Stimulated activated CD4-positive, alpha-beta T cell treated with anti-CD3 and anti-CD28 coated beads, Interleukin-4, amount 100 ng/mL, for 4 hours (primary cell): ENCODE measurements at places on chromosomes 4 and X.

- no peak for DNase-seq
These were observed 703.3 kb upstream of the FRG1 start for GRCh38 chr4:189237340-189237739.

DNA sequence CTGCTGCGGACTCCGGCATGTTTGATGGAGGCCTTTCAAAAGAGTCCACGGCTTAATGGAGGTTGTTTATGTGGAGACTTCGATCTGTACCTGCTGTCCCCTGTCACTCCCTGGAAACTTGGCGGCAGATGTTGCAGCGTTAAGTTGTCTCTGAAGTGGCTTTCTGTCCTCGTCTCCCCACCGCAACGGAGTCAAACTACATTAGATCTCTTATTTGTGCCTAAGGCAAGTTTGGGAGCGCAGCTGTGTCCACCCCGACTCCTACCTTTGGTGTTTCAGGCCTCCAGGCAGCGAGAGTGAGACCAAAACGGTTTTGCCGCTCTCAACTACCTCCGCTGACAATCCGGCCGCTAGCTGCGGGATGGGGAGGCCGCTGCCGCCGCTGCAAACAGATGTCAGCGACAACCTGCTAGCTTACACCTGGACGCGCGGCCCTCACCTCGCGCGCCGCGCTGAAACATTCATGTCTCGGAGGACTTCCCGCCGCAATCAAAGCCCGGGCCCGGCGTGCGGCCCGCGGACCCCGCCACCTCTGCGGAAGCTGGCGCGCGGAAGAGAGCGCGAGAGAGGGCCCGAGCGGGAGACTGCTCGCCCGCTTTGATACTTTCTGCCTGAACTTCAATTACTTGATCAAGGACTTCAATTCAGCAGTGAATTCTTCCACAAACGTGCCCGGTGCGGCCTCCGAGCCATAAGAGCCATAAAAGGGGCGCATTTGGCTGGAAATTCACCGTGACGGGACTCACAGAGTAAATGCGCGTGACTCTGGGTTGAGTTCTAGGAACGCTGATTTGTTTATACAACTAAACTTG is 108.4 kb downstream of the ANTXR2 start:
- no peak for DNase-seq

DNA sequence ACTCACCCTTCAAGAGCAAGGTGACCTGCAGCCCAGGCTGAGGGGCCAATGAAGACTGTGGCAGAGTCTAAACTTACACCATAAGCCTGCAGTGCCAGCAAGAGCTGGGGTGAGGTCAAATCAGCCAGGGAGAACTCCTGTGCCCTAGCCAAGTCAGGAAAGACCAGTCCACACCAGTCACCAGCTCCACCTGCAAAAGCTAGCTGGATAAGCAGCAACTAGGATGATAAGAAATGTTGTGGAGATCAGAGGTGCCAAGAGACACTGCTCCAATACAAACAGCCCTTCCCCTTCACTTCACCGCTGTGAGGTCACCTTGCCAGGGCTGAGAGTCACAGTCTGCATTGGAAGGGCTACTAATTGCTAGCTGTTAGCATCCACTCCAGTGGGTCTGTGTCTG is 31.3 kb downstream of the NIPAL1 start:
- no peak for DNase-seq

DNA sequence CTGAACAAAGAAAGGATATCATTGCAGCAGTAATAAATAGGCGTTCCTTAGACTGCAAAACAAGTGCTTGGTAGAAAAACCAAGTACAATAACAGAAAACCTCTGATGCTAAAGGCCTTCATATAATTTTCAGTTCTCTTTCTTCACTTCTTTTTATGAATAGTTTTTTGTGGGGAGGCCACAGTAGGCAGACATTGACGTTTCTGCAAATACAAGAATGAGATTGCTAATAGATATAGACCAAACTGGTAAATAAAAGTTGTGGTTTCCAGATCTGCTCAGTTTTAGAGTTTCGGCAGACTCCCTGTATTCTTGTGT is 57.0 kb upstream of the RAP1GDS1 start:
- DNase-seq, result no peak

GRCh38 chrX:48794340-48794910 is 7.4 kb upstream of the HDAC6 start:
- DNase-seq, result no peak

GRCh38 chr4:95107004-95107403 is 349.2 kb downstream of the BMPR1B start:
- no peak for DNase-seq

DNA sequence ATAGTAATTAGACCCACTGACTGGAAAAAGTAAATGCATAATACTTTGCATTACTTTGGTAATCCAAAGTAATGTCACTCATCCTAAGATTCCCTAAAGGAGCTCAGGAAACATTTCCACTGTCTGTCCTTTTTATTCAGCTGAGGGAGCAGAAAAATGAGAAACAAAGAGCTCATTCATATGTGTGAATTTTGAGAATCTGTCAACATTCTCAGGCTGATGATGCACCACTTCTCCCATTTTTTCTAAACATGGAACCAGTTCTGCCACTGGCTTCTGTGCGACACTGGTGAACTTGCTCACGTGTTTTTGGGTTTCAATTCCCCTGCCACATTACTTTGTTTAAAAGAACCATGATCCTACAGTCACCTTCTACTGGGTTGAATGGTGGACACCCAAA is 28.4 kb upstream of the ADH7 start:
- no peak for DNase-seq

GRCh38 chr4:110347805-110348204 is 128.2 kb upstream of the ENPEP start:
- DNase-seq, result no peak

- no peak for DNase-seq
These were observed 15.8 kb upstream of the ACE2 start for GRCh38 chrX:15616531-15616930.

DNA sequence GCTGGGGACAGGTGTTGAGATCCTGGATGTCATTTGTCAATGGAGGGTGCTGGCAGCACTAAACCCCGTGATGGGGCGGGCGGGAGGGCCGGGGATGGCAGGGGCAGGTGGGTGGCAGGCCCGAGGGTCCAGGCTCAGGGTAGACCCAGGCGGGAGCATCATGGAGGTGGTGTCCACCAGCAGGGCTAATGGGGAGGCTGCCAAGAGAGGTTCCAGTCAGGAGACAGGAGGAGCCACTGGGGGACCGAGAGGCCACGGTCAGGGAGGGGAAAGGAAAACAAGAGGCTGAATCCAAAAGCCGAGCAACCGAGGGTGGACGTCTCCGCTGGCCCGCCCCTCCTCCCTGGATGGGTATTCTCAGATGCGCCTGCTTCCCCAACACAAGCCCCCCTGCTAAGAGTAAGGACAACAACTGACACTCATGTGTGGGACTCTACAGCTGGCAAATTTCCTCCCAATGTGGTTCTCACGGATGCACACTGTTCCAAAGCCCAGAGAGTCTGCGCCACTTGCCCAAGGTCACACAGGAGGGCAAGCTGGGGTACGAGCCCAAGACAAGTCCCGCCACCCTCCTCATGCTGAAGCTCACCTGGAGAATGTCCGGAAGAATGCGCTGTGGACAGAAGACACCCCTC is 132.0 kb downstream of the CPZ start:
- DNase-seq, result no peak
